ENCODE measurements at places on chromosomes 2 and 18.

DNA sequence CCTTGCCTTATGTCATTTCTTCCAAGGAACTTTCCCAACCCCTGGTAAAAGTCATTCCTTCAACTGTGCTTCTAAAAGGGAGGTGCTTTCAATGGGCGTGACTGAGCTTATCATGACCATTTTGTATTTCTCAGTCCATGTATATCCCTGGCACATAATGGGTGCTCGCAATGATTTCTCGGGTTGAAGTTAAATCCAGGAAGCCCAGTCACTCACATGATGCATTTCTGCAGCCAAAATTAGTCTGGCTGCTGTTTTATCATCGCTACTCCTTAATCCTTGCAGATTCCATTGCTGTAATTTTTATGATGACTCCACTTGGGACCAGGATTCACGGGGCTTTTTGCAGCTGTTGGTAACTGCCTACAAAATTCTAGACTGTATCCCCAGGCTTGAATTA, 25.9 kb upstream of the RFX8 start:
- no peak for DNase-seq

DNA sequence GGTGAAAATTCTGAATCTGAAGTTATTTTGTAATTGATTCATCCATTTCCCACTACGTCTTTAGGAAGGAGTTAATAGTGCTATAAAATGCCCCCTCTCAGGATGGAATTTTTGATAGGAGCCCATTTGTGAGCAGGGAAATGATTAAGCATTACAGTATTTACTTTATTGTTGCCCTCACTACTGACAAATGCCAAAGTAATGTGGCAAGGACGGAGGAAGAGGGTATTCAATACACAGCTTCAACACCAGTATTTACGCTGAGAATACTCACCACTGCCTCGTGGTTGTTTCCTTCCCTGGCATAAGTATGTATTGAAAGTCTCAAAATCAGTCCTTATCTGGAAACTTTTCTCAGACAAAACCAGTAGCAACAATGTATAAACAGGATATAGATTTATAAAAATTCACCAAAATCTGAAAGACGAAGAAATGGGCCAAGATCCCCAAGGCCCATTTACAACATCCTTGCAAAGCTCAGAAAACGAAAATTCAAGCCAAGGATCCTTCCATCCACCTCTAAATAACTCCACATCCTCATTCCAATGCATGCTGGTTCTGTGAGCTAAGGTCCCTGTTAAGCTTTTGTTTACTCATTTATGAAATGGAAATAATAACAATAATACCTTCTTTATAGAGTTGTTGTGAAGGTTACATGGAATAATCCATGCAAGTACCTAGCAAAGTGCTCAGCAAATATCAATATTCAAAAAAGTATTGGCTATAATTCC, 29.3 kb downstream of the FEZ2 start:
- DNase-seq: no peak

DNA sequence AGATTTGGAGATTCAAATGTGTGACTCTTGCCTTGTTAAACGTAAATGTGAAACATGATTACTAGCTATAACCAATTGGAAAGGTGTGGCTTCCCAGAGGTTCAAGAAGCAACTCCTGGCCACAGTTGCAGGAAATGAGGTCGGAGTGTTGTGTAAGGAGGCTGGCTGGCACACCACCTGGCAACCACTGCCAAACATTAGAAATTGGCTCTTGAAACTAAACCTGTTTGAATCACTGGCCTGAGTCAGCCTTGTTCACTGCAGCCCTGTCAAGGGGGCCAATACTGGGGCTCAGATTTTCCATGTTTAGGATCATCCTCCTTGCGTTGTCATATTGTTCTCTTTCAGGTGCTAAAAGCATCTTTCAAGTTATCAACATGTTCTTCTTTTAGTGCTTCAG, 206.3 kb downstream of the ARL6IP6 start:
- no peak for DNase-seq

DNA sequence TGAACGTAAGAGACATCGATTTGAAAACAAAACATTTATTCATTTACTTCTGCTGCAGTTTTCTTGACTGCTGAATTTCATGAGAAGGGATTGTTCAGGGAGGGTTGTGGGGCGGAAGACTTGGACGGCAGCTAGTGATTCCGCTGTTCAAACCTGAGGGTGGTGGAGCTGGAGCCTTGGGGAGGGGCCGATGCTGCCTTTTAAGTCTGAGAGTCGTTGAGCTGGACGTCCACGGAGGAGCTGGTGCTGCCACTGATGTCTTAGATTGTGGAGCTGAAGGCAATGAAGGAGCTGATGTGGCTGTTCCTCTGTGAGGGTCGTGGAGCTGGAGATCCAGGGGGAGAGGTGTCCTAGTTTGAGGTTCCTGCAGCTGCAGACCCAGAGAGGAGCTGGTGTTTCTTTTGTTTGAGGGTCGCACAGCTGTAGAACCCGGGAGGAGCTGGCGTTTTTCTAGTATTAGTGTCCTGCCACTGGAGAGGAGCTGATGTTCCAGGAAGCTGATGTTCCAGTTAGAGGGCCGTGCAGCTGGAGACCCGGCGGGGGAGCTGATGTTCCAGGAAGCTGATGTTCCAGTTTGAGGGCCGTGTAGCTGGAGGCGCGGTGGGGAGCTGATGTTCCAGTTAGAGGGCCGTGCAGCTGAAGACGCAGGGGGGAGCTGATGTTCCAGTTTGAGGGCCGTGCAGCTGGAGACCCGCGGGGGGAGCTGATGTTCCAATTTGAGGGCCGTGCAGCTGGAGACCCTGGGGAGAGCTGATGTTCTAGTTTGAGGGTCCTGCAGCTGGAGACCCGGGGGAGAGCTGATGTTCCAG, 150.9 kb downstream of the RTP5 start:
- no peak for DNase-seq

GRCh38 chr2:54107903-54108615, 7.4 kb upstream of the ACYP2 start:
- no peak for DNase-seq

DNA sequence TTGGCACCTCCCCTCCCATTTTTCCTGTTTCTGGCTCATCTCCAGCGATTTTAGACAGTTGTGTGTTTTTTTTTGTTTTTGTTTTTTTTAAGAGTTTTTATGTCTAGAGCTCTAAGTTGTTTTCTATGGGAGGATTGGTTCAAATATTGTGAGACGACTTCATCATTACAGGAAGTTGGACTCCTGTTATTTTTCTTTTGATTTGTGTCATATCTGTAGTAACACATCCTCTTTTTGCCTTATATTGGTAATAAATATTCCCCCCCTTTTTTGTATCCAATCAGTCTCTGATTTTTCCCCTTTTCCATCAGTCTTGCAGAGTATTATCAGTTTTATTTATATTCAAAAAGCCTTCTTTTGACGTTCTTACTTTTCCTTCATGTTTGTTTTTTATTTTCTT, 89.0 kb downstream of the KIAA1328 start:
- DNase-seq: no peak

GRCh38 chr18:24341361-24341760, 56.3 kb downstream of the OSBPL1A start:
- DNase-seq: no peak

- no peak for DNase-seq
Observed at GRCh38 chr18:30828700-30829099, 213.8 kb downstream of the DSC3 start.

DNA sequence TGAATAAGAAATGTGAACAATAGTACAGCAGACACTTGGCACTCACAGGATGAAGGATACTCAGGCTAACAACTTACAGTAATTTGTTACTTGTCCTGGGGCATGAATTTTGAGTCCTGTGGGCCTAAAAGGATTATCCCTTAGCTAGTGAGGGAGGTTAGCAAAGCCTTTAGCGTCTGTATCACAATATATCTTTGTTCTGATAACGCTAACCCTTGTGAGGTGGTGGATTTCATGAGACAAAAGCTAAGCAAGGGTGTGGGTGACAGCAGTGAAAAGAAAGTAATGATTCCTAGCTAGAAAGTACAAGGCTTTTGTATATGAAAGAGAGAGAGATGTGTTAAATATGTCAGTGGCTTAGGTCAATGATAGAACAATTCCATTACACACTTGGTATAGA, 46.8 kb upstream of the TTC21B start:
- no peak for DNase-seq
